CD4-positive, alpha-beta T cell treated with Interferon alpha-2 for 1 hour (primary cell): ENCODE measurements at places on chromosomes 3 and 15.

- peak; percentile 95 for DNase-seq
Observed at GRCh38 chr3:49469936-49470713, at the start of gene DAG1. Gene DAG1 (plus strand): TSS chr3:49470267. CDS start chr3:49510535, 40,268 bp downstream.

DNA sequence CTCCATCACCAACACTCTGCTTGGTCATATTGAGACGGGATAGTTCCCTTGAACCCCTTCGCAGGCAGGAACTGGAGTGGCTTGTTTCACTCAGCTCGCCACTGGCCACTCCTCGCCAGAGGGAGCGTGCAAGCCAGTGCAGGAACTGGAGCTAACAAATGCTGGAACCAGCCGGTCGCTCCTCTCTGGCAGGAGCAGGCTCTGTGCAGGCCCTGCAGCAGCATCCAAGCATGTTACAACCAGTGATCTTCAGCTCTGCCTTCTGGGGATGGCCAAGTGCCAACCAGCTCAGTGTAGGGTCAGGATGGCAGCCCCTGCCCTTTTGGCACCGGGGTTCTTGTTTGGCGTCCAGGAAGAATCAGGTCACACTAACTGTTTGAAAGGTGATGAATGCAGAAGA lies 329.0 kb upstream of the AZI2 start:
- no peak for DNase-seq

GRCh38 chr15:71385026-71385425 lies 269.8 kb downstream of the THSD4 start:
- no peak for DNase-seq

DNA sequence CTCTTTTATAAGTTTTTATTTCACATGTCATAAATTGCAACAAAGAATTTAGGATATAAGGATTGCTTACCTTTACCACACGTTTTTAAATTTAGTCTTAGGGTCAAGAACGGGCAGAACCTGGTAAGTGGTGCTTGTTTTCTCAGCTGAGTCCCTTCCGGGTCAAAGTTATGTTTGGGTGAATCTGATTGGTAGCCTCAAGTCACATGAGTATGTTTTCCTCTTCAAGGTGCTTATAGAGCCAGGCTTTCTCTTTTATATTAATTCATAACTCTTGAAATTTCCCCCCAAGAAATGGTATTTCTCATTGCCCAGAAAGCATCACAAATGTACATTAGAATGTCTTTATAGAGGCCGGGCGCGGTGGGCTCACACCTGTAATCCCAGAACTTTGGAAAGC lies 415.7 kb upstream of the ROBO2 start:
- no peak for DNase-seq

DNA sequence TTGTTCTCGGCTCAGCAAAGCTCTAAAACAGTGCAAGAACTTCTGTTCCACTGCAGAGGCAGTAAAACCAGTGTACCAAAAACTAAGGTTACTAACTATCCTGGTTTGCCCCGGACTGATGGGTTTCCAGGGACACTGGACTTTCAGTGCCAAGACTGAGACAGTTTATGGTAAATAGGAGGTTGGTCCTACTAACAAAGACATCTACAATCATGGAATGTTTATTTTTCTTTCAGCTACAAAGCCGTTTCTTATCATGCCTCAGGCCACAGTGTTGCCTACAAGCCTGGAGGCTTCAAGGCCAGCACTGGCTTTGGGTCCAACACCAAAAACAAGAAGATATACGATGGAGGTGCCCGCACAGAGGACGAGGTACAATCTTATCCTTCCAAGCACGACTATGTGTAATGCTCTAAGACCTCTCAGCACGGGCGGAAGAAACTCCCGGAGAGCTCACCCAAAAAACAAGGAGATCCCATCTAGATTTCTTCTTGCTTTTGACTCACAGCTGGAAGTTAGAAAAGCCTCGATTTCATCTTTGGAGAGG lies 20.8 kb downstream of the CLDN18 start:
- DNase-seq = no peak

GRCh38 chr3:15271785-15272381 lies 60.5 kb downstream of the SH3BP5 start:
- peak; percentile 94 for DNase-seq

- no peak for DNase-seq
Observed at GRCh38 chr3:152818027-152818426, 16.9 kb upstream of the P2RY1 start.

DNA sequence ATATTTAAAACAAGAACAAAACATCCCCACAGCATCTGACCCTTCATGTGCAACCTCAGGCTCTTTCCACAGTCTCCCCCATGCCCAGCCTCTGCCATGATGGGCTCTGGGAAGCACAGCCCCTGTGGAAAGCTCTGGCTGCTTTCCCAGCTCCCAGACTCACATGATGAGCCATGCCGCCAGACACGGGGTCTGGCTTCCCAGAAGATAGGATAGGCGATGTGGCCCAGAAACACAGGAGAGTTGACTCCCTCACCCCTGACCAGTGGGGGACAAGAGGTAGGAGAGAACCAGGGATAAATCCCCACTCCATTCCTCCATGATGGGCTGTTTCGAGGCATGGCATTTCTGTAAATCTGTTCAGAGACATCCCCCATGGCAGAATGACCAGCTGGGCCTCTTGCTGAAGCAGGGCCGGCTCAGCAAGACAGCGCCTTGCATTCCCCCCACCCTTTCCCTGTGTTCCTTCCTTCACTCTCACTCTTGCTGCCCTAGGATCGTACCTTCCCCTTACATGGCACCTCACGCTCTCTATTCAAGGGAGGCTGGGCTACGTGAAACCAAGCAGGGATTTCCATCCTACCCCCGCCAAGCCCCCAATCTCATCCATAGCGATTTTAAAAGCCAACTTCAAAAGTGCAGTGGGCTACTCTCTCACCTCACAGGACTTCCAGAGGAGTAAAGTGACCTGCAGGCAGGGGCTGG lies 192.4 kb downstream of the ABHD5 start:
- DNase-seq = no peak

- no peak for DNase-seq
Observed at GRCh38 chr15:40928821-40929659, at the start of gene DLL4. Gene DLL4 (plus strand): TSS chr15:40929340. CDS start chr15:40929669, 329 bp downstream.

DNA sequence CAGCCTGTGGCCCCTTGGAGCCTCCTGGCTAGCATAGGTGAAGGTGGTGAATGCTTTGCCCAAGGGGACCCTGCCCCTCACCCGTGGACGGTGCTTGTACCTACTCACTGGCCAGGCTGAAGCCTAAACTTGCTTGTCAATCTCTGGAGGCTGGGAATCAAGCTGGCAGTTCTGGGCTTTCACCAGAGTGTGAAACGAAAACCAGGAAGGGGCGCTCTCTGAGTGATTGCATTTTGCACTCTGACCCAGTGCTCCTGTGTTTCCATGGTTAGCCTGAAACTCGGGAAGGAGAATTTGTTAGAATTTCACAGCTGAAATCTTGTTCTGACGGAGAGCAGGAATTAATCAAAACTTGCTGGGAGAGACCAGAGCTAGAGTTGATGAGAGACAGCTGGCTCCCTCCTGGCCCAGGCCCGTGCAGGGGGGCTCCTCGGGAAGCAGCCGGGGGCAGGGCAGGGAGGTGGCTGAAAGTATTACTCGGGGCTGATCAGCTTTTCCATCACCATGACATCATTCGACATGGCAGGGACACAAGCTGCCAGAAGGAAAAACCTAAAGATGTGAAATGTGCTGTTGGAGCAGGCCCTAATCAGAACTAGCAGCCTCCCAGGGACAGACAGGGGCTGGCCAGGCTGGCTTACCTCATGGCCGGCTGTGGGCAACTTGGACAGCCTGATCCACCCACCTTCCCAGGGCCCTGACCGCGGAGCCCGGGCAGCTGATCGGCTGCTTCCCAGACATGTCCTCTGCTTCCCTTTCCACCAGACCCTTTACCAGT lies 323.6 kb upstream of the CTDSPL start:
- no peak for DNase-seq

- no peak for DNase-seq
Observed at GRCh38 chr3:170470063-170471016, 51.7 kb downstream of the CLDN11 start.

DNA sequence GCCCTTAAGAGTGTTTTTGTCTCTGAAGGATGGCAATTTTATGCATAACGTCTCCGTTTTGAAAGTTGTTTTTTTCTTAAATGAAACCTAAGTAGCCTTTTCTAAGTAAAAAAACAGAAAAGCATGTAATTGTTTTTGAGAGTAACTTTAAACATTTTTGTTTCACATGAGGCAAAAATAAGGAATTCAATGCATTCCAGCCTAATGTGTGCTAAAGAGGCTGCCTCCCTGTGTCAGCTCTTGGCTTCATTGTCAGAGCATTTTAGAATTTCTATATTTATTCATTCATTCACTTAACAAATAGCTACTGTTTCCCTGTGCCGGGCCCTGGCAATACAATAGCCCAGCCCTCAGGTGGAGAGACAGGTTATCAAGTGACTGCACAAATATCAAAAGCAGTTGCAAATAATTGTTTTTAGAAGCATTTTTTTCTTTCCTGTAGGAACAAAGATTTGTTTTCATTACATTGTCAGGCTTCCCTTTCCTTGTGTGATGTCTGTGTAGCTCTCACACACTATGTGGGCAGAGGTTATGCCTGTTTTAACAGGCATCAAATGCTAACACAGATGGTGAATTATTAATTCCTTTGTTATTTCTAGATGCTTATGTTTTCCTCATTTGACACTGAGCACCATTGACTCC lies 81.9 kb downstream of the CCK start:
- DNase-seq = no peak

GRCh38 chr15:75731248-75732151 lies 18.9 kb upstream of the CSPG4 start:
- no peak for DNase-seq

DNA sequence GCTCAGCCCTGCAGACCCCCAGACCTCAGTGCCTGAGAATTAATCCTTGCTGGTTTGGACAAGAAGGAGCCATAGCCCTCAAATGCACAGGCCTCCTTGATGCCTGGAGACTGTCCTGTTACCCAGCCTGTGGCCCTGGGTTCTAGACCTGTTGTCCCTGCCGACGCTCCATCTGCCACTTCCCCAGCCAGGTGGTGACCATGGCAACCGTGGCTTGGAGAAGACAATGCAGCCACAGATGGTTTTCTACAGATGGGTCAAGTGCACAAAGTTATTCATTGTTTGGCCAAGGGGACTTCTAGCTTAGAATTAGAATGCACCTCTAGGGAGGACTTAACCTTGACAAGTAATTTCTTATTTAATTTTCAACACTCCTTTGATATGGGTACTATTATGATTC lies 297.1 kb downstream of the UACA start:
- DNase-seq = no peak

- DNase-seq = no peak
Observed at GRCh38 chr3:156518726-156519125, 36.2 kb downstream of the SSR3 start.
